ENCODE measurements at places on chromosomes 6 and 20. TPM values are rescaled to one million over a fixed set of nuclear protein-coding genes. Genes with fewer than 3 reads are reported as not detected.

DNA sequence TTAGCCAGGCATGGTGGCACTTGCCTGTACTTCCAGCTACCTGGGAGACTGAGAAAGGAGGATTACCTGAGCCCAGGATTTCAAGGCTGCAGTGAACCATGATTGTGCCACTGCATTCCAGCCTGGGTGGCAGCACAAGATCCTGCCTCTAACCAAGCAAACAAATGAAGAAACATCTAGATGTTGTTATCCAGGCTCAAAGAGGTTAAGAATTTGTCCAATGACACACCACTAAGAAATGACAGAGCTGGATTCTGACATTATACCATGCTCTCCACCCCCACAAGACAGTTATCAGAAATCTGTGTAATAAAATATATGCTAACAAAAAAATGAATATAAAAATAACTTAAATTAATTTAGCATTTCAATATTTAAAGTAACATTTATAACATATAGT lies 925.5 kb upstream of the SLC35B3 start:
- no peak for DNase-seq

Gene PPIL6
- 17.0 TPM for polyA plus RNA-seq

DNA sequence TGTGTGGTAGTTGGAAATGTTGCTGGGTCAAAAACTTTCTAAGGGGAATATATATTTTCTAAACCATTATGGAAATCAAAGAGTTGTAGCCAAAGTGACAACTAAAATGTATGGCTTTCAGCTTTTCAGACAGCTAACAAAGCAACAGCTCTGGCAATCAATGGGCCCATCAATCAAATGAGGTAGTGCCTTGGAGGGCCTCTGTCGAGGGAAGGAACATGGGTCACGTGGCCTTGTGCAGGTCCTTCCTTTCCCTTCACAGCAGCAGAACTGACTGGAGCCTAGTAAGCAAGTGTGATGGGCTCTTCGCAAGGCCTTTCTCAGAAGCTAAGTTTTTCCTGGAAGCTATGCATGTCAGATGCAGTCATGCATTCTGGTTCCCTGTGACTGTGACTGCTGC lies 17.9 kb downstream of the FAXC start:
- DNase-seq = no peak

Gene DEFB124
- polyA plus RNA-seq = not detected

Gene XRN2
- 48.5 TPM for polyA plus RNA-seq

Measured in spinal cord (tissue), 10 donors.